ENCODE measurements at places on chromosomes 3 and 15.
A peak's percentile ranks its signal among the peaks of the same experiment; 100 is the strongest.

- DNase-seq, result no peak
These were observed 246.1 kb upstream of the KCNH8 start for GRCh38 chr3:18902081-18902793.

DNA sequence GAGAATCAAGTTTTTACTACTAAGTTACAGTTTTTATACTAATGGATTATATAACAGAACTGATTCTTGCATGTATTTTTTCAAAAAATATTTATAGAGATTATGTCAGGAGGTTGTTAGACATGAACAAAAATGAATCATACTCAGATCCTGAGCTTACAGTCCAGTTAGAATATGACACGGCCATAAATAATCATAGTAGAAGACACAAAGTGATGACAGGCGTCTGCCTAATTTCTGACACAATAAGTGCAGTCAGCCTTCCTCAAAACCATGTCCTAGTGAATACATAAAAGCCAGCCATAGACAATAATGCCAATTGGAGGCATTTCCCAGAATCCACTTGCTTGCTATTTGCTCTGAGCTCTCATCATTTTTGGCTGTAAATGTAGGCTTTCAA is 81.7 kb upstream of the POU1F1 start:
- no peak for DNase-seq

- DNase-seq, result no peak
These were observed 20.3 kb upstream of the MAP3K13 start for GRCh38 chr3:185342459-185343174.

GRCh38 chr15:66294157-66294931 is 976 bp downstream of the DIS3L start:
- DNase-seq, result peak; percentile 67

DNA sequence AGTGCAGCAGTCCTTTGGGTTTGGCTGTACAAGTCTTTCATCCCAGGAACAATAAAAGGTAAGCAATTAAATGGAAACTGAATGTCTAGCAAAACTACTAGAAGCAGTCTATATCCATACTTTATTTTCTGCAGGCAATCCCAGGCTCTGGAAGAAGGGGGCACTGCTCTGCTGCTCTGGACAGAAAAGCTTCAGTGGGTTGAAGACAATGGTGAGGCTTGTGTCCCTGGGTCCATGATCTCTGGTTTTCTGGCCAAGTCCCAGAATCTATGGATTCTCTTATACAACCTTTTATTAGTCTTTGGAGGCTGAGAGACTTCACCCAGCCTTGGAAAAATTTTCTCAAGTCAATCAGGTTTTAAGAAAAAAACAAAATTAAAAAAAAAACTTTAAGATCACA is 35.6 kb downstream of the SCAP start:
- no peak for DNase-seq

GRCh38 chr15:51768018-51768417 is 16.6 kb downstream of the TMOD2 start:
- no peak for DNase-seq

GRCh38 chr3:197787412-197787811 is 3.6 kb upstream of the LRCH3 start:
- DNase-seq, result no peak

GRCh38 chr3:150124142-150124541 is 153.4 kb upstream of the PFN2 start:
- DNase-seq, result no peak

- DNase-seq, result no peak
These were observed 310.6 kb downstream of the NSUN3 start for GRCh38 chr3:94373456-94373855.

- DNase-seq, result no peak
These were observed 65.0 kb downstream of the CCNL1 start for GRCh38 chr3:157094751-157095480.

- no peak for DNase-seq
These were observed 13.6 kb downstream of the VPS39 start for GRCh38 chr15:42194513-42194912.

DNA sequence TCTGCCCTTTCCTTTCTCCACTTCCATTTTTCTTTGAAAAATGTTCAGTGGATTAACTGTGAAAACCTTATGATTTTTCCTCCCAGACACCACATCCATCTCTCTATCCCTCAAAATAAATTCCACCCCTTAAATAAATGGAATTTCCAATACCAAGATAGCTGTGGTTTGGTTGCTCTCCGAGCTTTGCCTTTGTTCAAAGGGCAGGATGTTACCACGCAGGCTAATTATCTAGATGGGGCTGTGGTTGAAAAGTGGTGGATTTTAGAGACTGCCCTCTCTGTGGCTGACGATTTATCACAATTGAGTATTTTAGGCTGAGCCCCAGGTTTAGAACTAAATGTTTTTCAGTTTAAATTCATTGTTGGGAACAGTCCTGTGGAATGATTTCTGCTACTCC is 36.9 kb upstream of the CMSS1 start:
- no peak for DNase-seq

DNA sequence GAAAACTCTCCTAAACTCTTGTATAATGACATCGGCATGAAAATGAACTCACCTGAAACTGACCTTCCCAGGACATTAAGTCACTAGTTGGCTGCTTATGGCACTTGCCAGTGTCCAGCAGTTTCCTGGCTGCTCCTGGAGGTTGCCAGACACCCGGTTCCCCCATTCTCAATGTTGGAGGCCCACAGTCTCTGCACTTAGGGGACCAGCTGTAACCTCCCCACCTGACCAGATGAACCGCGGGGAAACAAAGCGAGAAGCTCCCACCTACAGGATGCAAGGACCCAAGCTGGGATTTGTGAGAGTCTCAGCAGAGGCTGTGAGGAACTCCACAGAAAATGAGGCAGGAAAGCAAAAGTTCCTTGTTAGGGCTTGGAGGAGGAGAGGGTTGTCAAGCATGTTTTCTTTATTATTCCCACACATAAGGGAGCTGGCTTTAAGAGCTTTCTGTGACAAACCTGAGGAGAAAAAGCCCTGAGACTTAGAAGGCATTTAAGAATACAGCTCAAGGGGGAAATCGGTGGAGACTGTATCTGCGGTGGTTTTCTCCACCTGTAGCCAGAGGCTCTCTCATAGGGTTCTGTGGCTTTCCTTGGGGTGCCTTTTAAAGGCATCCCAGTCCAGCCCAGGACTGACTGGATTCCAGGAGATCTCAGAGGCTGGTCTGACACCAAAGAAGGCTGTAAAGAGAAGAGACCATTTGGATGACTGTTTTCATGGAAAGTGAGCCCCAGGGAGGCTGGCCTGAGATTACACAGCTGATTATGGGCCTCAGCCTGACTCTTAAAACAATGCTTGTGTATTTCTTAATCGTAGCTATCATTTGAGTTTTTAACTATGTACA is 4.6 kb downstream of the TPM1 start:
- no peak for DNase-seq

DNA sequence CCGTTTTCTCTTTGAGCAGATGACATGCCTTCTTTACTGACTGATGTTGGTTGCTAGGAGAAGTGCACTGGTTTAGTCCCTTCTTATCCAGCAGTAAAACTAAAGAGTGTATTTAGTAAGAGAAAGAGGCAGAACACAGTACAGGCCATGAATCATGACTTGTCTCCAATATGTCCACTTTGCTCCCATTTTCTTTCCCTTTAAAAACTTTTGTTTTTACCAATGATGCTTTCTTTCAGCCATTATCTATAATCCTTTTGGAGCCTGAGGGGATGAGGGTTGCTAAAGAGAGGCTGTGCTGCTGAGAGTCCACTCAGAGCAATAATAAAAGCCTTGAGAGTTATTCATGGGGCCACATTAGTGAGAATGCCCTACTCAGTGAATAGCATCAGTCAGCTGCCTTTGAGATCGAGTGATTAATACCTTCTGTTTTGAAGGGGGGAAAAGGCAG is 12.2 kb downstream of the ROBO2 start:
- DNase-seq, result peak; percentile 80

GRCh38 chr3:110793611-110794010 is 278.0 kb upstream of the NECTIN3 start:
- DNase-seq, result no peak

DNA sequence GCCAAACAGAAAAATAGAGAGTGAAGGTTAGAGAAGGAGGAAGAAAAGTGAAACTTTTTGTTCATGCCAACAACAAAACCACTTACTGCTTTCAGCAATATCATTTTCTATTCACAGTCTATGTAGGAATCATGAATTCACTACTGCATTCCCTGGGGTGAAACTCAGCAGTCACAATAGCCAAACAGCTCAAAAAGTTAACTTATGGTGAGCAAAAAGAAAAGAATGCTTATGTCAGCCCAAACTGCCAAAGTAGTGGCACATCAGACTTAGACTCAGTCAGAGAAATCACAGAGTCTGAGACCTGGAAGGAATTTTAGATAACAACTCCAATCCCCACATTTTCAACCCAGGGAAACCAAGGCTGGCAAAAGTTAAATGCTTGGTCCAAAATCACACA is 238.7 kb upstream of the TMCO5A start:
- no peak for DNase-seq

DNA sequence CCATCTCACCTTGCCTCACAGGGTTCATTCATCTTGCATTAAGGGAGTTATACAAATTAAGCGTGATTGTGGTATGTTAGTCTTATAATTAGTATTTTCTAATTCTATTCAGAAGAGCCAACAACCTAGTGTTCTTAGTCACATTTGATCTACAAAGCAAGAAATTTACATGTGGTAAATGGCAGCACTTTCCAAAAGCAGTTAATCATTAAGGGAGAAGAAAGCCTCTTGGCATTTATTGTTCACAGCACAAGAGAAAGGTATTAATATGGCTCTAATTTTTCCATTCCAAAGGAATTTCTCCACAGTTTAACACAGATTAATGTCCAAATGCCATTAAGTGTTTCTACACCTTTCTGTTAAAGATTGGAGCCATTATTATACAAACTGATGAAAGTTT is 1077.1 kb downstream of the ZPLD1 start:
- DNase-seq, result no peak

DNA sequence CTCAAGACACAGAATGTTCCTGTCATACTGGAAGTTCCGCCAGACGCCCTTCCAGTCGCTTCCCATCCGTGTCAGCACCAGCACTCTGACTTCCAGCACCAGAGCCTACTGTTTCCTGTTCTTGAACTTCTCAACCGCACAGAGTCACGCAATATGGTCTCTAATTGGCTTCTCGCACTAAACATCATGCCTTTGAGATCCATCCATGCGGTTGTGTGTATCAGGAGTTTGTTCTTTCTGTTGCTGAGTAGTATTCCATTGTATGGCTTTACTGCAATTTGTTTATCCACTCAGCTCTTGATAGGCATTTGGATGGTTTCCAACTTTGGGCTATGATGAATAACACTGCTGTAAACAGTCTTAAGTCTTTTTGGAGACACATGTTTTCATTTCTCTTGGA is 112.1 kb downstream of the LRRK1 start:
- no peak for DNase-seq

DNA sequence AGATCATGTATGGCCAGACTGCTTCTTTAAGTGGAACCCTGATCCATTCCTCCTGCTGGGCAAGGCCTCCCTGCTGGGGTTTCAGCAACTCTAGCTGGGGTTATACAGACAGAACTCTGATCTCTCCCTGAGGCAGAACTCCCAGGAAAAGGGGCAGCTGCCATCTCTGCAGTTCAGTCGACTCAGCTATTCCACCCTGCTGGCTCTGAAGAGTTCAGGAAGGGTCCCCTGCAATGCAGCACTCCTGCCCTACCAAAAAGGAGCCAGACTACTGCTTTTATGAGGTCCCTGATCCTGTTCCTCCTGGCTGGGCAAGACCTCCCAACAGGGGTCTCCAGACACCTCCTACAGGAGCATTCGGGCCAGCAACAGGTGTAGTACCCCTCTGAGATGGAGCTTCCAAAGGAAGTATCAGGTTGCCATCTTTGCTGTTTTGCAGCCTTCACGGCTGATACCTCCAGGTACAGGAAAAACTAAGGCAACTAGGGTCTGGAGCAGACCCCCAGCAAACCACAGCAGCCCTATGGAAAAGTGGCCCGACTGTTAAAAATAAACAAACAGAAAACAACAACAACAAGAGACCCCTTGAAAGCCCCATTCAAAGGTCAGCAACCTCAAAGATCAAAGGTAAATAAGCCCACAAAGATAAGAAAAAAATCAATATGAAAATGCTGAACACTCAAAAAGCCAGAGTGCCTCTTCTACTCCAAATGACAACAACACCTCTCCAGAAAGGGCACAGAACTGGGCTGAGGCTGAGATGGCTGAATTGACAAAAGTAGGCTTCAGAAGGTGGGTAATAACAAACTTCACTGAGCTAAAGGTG is 14.2 kb upstream of the CP start:
- DNase-seq, result no peak

DNA sequence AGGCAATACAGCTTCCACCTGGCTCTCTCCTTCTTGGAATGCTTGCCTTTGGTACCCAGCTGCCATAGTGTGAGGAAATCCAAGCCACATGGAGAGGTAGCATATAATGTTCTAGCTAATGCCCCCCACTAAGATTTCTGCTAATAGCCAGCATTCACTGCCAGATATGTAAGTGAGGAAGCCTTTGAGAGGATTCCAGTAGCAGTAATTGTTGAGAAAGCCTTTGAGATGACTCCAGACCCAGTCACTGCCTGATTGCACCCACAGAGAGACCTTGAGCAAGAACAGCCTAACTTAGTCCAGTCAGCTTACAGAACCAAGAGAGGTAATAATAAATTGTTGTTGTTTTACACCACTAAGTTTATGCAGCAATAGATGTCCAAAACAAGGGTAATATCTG is 63.1 kb downstream of the STRIT1 start:
- DNase-seq, result no peak

GRCh38 chr15:83565553-83566159 is 88.3 kb upstream of the ADAMTSL3 start:
- peak; percentile 59 for DNase-seq

DNA sequence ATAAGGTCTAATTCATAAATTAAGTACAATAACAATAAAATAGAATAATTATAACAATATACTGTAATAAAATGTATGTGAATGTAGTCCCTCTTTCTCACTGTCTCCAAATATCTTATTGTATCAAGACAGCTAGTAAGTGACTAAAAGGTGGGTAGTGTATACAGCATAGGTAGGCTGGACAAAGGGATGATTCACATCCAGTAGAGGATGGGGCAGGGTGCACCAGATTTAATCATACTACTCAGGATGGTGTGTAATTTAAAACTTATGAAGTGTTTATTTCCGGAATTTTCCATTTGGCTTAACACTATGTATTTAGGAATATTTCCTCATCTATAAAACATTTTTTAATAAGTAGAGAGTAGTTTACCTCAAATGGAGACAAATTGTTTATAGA is 876.1 kb upstream of the CADM2 start:
- DNase-seq, result no peak

- DNase-seq, result peak; percentile 100
These were observed 6.6 kb downstream of the MAP2K5 start for GRCh38 chr15:67548862-67549651.

DNA sequence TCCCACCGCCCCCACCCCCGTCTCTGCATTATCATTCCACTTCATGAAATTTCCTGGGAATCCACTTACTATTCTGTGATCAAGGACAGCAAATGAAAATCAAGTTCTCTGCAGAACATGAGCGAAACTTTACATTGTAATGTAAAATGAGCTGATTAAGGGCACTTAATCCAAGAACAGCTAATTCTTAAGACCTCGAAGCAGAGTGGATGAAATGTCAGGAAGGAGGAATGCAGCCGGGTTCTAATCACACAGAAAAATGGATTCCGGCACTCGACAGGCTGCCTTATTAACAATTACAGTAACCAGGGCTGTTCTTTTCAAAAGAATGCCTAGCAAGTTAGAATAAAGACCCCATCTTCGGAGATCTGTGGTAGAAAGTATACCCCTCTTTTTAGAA is 57.5 kb downstream of the RFTN1 start:
- DNase-seq, result peak; percentile 81
